ENCODE measurements at places on chromosomes 1 and 21.

GRCh38 chr1:30446508-30446907 is 276.9 kb downstream of the MATN1 start:
- DNase-seq: no peak

DNA sequence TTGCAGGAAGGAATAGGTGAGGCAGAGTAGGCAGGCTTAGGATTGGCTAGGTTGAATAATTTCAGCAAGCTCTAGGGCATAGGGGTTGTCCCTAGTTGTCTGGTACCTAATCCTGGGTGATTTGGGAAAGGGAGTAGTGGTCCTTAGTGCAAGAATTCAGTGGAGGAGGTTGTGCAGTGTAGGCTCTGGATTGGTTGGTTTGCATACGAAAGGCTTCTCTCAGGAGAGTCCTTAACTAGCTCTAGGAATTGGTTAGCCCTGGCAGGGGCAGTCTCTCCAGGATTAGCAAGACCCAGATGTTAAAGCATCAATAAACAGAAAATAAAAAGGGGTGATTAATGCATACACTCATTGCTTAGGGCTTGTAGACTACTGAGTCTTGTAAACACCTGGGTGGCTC is 9.6 kb upstream of the CD101 start:
- DNase-seq: no peak

GRCh38 chr1:9701665-9702064 is 50.1 kb downstream of the PIK3CD start:
- no peak for DNase-seq

DNA sequence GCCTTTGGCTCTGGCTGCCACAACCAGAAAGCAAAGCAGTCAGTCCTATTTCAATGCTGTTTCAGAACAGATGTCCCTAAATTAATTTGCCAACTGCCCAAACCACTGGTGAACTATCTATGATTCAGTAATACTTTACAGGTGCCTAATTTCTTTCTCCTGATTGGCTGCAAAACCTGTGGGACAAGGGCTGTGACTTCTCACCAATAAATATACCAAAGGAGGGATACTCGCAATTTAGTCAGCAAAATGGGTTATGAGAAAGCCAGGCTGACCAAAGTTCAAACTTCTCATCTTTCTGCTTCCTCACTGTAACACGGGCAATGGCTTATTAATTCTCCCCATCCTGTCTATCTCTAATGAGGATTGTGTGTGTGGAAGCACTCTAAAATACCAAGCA is 12.8 kb downstream of the GPN2 start:
- no peak for DNase-seq

DNA sequence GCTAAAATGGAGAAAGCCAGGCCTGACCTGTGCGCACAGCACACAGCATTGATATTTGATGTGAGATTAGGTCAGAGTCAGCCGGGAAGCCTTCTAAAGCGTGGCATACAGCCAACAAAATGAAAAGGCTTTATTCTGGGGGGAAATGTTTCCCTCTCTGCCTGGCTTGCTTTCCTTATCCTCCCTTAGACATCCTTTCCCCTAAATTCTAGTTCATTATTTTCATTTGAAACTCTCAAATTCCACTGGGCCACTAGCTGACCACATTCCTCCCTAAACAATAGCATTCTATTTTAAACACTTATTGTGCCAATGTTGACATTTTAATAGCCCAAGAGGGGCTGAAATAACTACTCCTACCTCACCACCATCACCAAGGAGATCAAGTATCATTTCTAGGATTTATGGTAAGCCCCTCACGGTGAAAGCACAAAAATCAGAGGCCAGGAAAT is 49.4 kb downstream of the LEPR start:
- peak; percentile 58 for DNase-seq

All from retinal pigment epithelial cell (primary cell).